HepG2 (cell line): ENCODE measurements at places on chromosomes 6 and 20.

DNA sequence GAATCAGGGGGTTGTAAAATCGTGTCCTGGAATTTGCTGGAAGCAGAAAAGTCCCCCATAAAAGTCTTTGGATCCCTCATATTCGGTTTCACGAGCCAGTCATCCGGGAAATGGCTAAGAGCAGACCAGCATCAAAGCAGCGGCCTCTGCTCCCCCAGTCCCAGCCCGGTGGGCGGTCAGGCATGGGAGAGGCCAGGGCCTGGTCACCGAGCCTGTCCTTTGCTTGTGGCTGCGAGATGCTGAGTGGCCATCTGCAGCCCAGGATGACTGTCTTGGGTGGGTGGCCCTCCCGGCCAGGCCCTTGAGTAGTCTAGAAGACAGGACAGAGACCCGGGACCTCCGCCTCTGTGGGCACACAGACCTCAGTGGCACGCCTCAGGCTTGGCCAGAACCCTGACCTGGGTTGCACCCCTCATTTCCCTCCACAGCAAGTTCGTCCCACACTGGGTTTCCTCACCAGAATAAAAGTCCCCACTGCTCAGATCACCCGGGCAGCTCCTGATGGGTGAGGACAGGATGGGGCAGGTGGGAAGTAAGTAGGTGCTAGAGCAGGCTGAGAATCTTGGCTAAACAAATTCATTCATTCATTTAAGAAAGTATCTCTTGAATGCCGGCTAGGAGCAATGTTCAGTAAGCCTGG is 172.1 kb downstream of the BMP7 start:
- no peak for DNase-seq

DNA sequence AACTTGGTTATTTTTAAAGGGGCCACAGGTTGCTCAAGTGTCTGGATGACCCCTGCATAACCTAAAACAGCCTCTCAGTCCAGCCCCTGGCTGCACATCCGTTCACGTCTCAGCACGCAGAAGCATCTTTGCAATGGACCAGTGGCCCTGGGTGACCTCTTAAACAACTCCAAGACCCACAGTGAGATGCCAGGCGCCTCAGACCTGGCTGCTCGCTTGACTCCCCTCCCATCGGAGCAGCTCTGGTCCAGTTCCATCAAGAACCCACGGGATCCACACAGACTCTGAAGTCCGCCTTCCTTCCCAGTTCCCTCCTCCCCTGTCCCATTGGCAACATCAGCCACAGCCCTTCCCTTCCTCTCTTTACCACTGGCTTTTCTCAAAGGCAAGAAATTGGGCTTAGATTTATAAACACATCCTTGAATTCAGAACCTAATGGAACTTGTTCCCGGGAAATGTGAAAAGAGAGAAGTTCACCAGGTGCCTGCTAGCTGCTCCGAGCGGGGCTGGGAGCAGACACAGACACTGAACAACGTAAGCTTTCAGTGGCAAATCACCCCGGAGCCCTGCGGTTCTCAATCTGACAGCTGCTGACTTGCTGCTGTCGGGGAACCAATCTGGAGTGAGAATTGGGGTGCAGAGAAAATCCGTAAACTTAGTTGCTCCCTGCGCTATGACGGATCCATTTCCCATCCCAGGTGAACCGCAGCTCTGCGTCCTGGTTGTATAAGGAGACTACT is 39.6 kb upstream of the MPC1 start:
- DNase-seq: no peak

GRCh38 chr6:15267221-15267620 is 21.4 kb downstream of the JARID2 start:
- no peak for DNase-seq

GRCh38 chr6:43799551-43800297 is 29.7 kb downstream of the VEGFA start:
- no peak for DNase-seq

DNA sequence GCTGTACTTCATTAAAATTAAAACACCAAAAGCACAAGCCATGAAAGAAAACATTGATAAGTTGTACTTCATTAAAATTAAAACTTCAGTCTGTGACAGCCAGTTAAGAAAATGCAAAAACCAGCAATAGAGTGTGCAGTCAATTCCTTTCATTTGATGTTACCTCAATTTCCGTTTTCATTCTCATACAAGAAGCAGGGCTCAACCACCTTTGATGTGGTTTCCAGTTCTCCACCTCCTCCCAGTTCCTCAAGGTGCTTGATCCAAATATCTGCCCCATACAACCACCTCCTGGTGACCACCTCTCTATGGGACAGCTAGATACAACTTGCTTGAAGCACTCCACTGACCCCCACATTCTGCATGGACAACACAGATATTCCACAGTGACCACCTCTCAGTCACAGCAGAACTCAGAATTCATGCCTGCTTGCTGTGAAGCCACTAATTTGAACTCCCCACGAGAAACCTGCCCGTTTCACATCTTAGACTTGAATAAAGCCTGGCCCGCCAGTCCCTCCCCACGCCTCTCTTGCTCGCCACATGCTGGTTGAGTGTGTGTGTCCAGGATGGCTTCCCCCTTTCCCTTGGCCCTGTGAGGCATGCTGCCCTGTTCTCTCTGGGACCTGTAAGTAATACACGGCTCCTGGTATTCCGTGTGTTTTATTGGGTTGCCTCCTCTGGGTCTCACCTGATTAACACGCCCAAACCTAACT is 66.1 kb downstream of the FAM50B start:
- no peak for DNase-seq

DNA sequence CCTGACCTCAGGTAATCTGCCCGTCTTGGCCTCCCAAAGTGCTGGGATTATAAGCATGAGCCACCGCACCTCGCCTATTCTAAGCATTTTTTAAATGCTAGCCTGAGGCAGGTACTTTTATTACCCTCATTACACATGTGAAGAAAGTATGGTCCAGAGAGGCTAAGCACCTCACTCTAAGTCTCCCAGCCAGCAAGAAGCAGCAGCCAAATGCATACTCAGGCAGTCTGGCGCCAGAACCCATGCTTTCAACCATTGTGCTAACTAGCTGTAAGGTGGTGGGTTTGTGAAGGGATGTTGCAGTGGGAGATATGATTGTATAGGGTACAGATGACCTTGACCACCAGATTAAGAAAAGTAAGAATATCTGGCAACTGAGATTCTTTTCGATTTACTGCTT is 26.1 kb upstream of the RIPOR2 start:
- DNase-seq: no peak

- no peak for DNase-seq
Measured at GRCh38 chr6:13355999-13356785, 27.9 kb upstream of the TBC1D7 start.

DNA sequence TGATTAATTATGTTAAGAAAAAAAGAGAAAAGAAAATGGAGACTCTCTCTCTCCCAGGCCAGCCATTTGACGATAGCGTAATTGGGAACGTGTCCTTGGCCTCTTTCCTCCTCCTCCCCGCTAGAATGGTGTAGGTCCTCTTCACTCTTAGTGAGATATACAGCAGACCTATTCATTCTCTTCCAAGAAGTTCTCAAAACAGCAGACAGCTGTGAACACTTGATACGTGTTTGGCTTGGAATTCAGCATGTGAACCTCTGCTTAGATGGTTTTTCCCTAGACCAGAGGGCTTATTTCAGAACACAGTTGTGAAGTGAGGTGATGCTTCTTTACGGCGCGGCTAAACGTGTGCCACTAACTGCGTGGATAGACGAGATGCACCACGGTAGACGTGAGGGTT is 32.6 kb upstream of the TULP4 start:
- no peak for DNase-seq
